ENCODE measurements at places on chromosomes 13 and 19. TPM values are rescaled to one million over a fixed set of nuclear protein-coding genes. Genes with fewer than 3 reads are reported as not detected.

The POSTN gene
- 268 TPM for polyA plus RNA-seq

- no peak for DNase-seq
These were observed 14.9 kb downstream of the SERP2 start for GRCh38 chr13:44388427-44389059.

DNA sequence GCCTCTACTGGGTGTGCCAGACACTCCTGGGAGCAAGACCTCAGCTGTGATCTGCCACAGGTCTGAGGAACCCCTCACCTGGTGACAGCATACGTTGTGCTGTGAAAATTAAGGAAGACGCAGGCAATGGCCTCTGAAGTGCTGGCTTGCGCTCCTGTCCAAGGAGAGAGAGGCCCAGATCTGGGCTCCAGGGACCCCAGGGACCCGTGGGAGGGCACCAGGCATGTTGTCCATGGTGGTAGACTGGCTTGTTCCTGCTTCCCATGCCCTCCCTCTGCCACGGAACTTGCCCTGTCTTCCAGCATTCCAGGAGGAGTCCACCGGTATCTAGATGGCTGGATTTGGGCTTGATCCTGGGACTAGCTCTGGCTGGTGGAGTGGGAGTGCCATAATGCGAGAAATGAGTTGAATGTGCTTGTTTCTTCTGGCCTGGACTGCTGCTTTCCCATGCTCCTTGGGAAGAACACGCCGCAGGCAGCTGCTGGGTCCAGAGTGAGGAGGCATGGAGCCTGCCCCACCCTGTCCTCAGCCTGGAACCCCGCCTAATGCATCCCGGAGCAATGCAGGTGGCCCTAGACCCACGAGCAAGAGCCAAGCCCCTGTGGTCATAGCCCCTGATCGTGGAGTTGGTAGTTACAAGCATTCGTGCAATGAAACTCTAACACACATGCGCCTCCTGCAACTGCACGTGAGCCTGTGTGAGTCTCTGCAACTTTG is 190.2 kb downstream of the TEX29 start:
- no peak for DNase-seq

DNA sequence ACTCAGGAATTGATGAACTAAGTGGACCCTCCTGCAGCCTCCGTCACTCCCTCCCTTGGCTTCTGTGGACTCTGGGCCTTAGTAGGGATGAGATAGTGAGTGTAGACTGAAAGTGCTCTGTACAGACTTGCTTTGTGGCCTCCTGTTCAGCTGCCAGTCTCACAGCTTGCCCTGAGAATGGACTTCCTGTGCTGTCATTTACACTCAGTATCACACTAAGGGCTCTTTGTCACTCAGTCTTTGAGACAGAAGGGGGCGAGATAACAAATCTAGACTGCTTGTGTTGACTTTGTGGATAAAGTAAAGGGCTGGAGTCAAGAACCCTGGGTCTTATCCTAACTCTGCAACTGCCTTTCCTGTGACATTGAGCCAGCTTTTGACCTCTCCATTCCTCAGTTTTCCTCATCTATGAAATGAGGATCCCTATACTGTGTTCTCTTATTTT is 21.0 kb upstream of the SPRY2 start:
- DNase-seq: no peak

GRCh38 chr13:38662362-38662761 is 24.5 kb upstream of the FREM2 start:
- no peak for DNase-seq

DNA sequence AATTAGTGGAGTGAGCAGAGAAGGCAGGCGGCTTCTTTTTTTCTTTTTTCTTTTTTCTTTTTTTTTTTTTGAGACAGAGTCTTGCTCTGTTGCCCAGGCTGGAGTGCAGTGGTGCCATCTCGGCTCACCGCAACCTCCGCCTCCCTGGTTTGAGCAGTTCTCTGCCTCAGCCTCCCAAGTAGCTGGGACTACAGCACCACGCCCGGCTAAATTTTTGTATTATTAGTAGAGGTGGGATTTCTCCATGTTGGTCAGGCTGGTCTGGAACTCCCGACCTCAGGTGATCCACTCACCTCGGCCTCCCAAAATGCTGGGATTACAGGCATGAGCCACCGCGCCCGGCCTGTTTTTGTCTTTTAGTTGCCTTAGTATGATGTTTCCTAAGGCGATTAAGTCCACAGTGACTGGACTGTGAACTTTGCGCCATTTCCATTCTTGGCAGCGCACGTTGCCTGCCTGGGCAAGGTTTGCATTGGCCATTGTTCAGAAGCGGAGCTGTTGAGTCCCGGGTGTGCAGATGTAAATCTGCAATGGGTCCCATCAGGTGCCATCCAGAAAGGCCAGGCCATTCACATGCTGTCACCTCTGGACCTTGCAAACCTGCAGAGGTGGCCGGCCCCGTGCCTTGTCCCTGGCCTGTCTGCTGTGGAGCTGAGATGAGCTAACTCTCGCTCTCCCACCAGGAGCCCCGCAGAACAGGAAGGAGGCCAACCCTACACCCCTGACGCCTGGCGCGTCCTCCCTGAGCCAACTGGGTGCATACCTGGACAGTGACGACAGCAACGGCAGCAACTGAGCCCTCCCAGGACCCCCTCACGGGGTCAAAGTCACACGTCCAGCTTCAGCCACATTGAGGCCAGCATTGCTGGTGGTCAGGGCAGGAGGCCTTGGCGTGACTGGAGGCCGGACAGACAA is 10.9 kb upstream of the SHD start:
- DNase-seq: no peak
